ENCODE measurements at places on chromosomes 16 and 17.

DNA sequence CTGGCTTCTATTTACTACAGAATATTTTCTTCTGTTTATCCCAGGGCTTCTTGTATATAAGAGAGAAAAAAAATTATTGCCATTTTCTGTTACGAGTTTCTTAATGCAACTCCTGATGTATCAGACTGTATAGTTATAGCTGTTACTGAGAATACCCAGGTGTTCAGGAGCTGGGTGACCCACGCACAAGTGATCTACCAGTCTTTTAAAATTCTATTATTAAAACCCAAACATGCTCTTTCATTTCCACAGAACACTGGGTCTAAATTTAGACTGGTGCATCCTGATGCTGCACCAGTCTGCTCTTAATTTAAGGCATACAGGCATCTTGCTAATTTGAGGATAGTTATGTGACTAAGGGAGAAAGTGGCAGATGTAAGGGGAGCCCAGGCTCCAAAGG, 31.2 kb upstream of the NLRP1 start:
- DNase-seq = no peak

GRCh38 chr16:78577630-78578029, 478.2 kb downstream of the WWOX start:
- no peak for DNase-seq

DNA sequence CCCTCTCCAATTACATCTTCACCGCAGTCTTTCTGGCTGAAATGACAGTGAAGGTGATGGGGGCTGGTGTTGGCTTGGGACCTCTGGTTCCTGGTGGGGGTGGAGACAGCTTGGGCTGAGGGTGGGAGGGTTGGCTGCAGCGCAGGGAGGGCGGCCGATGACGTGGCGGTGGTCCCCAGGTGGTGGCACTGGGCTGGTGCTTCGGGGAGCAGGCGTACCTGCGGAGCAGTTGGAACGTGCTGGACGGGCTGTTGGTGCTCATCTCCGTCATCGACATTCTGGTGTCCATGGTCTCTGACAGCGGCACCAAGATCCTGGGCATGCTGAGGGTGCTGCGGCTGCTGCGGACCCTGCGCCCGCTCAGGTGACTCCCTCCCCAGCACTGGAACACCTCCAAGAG, 31.8 kb upstream of the ABCC3 start:
- no peak for DNase-seq

GRCh38 chr17:65925606-65926307, 266.2 kb downstream of the CEP112 start:
- no peak for DNase-seq

DNA sequence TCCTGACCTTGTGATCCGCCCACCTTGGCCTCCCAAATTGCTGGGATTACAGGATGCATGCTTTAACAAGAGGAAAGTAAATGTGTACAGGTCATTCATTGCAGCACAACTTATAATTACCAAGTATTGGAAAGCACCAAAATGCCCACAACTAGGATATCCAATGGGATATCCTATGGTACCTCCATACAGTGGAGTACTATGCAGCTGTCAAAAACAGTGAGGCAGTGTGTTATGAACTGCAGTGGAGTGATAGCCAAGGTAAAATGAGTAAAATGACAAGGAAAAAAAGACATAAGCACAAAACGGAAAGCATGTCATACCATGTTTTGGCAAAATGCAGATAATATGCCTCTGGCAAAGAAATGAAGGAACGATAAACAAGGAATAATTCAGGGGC, 87.6 kb downstream of the FOXL1 start:
- no peak for DNase-seq

- DNase-seq = peak; percentile 42
Measured at GRCh38 chr16:57253466-57253865, 8.4 kb downstream of the ARL2BP start.

DNA sequence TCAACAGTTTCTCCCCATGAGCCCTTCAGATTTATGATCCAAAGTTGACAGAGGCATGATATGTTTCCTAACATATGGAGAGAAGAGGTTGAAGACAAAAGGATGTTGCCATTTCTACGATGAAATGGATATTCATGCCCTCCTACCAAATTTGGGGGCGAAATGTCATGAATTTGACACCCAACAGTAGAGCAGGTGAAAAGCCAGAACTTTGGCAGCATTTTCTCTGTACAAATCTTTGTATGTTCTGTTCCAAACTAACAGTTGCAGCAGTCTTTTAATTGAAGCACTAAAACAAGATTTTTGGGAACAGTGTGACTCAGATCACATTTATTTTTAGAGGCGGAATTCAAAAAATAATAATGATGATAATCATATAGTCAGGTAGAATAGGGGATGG, 130.1 kb downstream of the TRIM37 start:
- no peak for DNase-seq

DNA sequence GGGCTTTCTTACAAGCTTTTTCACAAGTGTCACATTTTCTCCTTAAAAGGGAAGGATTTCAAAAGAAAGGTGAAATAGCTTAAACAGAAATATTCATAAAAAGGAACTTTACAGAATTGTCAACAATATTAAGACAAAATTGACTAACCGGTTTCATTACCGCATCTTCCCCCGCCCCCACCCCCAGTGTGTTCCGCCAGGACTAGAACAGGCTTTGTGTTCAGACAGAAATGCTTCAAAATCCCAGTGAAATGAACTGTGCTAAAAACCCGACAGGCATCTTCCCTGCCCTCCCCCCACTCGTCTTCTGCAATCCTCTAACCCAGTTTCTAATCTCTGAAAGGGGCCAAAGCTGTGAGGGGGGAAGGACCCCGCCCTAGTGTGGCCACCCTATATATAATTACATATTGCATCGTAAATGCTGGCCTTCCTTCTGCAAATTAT, 990 bp upstream of the ROGDI start:
- DNase-seq = no peak

DNA sequence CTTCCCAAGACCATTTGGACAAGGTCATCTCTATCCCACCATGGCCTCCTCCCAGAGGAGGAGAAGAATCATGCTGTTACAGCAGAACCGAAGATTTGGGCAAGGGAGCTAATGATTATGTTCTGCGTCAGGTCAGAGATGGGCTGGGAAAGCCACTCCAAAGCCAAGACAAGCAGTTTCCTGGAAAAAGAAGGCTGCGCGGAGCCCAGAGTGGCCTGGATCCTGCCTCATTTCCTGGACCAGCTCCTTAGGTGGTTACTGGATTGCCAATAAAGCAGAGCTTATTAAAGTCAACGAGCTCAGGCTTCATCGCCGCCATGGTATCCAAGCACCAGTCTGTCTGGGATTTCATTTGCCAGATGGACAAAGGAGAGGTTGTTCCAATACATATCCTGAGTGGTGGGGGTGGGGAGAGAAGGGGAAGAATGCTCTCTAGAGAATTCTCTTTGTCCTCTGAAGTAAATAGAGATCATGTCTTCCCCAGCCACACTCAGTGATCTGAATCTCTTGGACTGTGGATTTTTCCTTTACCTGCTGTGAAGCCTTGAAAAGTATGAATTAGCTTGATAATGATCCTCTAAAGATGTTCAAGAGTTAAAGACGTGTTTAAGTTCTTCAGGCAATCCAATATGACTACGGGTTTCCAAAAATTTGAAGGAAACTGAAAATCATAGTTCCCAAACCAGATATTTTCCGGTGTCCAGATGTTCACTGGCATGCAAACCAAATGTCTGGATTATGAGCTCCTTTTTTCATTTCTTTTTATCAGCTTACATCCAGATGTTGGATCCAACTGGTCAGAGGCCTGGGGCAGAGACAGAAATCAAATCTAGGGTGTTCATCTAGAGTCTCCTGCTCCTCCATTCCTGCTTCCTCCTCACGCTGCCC, 17.7 kb downstream of the PRAC1 start:
- no peak for DNase-seq

- DNase-seq = no peak
Measured at GRCh38 chr16:1982991-1983543, 926 bp upstream of the GFER start.

GRCh38 chr17:16994631-16995030, 22.7 kb upstream of the TNFRSF13B start:
- DNase-seq = no peak

GRCh38 chr16:10171221-10171620, 11.0 kb downstream of the GRIN2A start:
- no peak for DNase-seq

DNA sequence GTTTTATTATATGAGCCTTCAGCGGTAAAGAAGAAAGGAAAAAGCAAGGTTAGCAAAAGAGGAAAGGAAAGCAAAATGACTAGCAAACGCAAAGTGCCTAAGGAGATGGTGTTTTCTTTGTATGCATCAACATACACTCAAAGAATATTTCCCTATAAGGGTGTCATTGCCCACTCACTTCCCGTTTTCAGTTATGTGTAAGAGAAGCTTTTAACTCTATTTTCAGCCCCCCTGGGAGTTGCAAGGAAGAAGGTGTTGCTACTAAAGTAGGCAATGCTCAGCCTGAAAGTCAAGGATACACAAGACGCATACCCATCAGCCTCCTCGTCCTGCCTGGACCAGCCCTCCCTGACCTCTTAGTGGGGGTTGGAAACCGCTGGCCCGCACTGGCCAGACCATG, 267.7 kb upstream of the ZFHX3 start:
- DNase-seq = no peak

DNA sequence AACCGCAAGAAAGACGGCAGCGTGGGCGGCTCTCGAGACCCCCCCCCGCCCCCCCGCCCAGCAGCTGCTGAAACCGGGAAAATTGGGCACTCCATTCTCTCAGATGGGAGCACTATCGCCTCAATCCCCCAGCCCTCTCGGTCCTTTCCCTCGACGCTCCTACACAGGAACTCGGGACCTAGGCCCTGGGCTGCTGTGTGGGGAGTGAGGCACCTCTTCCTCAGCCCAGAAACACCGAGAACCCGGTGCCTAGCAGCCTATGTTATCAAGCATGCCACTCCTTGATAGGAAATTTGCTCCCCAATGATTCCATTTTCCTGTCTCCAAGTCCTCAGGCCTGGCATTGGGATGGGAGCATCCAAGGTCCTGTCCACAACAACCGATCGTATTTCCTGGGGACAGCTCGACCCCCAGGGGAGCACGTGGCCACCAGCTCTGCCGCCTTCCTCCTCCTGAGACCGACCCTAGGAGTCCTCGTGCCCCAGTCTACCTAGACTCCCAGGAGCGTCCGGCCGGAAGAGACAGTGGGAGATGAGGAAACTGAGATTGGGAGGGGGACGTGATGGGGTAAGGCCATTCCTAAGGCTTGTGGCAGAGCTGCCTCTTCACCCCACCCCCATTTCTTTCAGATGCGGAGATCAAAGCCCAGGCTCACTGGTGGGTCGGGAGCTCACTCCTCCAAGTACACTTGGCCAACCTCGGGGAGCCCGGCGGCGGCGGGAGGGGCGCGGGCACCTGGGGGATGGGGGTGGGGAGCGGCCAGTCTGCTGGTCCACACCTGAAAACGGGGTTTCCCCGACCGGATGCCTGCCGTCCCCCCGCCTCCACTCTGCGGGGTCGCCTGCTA, 17.5 kb upstream of the CBX8 start:
- no peak for DNase-seq

DNA sequence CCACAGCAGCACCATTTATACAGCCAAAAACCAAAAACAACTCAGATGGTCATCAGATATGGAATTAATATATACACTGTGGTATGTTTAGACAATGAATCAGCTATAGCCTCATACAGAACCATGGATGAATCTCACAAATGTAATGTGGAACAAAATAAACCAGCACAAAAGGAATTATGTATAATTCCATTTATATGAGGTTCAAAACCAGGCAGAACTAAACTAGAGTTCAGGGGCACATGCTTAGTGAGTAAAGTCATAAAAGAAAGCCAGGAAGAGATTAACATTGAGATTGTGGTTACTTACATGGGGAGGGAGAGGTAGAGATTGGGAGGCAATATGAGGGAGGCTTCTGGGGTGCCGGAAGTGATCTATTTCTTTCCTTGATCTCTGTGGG, 231.1 kb downstream of the COPRS start:
- no peak for DNase-seq

GRCh38 chr17:28216528-28216927, 102.5 kb upstream of the TMEM97 start:
- no peak for DNase-seq

GRCh38 chr17:17837966-17838962, 1.5 kb upstream of the SREBF1 start:
- DNase-seq = peak; percentile 72

DNA sequence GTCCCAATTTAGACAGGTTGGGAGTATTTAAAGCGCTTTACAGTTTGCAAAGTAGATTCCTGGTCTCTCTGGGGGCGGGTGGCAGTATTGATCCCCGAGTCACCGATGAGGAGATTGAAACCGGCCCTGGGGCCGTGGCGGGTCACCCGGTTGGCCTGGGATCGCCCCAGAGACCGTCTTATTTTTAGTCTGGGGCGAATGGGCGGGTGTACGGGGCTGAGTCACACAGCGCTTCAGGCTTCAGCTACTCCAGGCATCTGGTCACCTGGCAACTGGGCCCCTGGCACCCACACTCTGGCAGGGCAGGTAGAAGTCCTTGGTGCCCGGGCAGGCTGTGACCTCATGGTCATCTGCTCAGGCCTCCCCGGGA, 669 bp downstream of the MIEF2 start:
- peak; percentile 81 for DNase-seq

GRCh38 chr17:67718325-67718941, 697 bp downstream of the NOL11 start:
- no peak for DNase-seq

GRCh38 chr17:49548506-49549310, 27.0 kb upstream of the NXPH3 start:
- no peak for DNase-seq

DNA sequence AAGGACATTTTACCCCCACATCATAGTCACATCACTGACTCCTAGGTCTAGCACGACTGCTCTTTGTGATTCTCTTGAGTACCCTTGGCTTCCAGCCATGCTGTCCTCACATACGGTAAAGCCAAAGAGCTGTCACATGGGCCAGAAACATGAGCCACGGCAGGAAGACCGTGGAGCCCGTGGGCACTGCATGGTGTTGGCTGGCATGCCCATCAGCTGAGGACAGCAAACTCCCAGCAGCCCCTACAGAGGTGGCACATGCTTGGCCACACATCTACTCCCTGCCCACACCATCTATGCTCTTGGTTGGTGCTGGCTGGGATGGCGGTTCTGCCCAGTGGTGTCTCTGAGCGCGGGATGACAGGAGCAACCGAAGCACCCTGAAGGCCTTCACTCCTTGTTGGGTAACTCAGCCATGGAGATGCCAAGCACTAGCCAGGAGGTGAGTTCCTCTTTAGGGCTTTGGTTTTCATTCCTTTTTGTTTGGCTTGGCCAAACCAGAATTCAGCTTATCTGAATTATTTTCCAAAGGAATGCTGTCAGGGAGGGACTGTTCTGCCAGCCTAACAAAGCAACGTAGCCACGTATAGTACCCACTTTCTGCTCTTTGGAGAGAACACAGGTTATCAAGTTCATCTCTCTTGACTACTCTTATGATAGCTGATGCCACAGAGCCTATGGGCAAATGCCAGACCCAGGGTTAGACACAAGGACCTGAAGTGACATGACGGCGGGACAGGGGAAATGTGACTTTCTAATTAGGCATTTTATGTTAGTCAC, 10.0 kb downstream of the TNFAIP1 start:
- no peak for DNase-seq

- DNase-seq = no peak
Measured at GRCh38 chr17:60545465-60546191, 19.6 kb upstream of the APPBP2 start.

All from right atrium auricular region (tissue), 2 donors.